Hematopoietic multipotent progenitor cell treated with erythropoietin and hydrocortisone succinate and interleukin-3 and kit ligand, for 15 days (in vitro differentiated cells): ENCODE measurements at places on chromosomes 16 and 17.

- no peak for DNase-seq
Measured at GRCh38 chr16:55204069-55204468, 119.9 kb upstream of the IRX6 start.

DNA sequence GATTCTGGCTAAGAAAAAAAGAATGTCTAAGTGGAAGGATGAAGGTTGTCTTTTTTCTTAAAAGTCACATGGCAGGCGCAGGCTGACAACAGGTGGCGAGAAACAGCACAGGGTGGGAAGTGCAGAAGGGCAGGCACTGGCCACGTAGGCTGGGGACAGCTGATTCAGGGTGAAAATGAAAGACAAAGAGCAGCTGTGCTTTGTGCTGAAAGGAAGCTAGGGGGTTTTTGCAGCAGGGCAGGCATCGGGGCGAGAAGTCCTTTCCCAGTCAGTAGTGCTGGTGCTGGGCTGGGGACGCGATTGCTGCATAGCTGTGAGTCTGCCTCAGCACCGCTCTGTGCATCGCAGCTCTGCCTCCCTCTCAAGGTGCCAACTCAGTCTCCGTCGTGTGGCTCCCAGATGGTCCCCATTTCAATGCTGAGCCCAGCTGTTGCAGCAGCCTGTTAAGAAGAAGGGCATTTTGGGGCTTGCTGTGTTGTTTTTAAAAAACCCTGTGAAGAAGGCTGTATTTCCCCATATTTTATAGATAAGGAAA, 183.1 kb upstream of the CCL2 start:
- DNase-seq, result no peak

DNA sequence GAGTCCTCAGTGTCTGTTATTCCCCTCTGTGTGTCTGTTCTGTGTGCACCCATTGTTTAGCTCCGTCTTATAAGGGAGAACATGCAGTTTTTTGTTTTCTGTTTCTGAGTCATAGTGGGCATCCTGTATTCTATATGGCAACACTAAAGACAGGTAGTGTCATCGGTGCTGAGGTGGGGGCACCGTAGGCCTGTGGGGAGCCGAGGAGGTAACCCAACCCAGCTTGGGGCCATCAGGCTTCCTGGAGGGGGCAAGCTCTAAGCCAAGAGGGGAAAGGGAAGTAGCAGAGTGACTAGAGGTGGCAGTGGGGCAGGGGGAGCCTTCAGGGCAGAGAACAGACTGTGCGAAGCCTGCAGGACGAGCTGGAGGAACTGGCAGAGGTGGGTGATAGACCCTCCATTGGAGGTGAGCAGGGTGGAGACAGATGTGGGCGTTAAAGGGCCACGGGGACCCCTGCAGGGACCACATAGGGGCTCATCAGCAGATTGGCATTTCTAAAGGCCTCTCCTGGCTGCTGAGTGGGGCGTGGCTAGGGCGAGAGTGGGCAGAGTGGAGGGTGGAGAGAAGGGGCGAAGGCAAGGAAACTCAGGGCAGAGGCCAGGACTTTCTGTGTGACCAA, 36.5 kb downstream of the CPNE2 start:
- DNase-seq, result no peak

DNA sequence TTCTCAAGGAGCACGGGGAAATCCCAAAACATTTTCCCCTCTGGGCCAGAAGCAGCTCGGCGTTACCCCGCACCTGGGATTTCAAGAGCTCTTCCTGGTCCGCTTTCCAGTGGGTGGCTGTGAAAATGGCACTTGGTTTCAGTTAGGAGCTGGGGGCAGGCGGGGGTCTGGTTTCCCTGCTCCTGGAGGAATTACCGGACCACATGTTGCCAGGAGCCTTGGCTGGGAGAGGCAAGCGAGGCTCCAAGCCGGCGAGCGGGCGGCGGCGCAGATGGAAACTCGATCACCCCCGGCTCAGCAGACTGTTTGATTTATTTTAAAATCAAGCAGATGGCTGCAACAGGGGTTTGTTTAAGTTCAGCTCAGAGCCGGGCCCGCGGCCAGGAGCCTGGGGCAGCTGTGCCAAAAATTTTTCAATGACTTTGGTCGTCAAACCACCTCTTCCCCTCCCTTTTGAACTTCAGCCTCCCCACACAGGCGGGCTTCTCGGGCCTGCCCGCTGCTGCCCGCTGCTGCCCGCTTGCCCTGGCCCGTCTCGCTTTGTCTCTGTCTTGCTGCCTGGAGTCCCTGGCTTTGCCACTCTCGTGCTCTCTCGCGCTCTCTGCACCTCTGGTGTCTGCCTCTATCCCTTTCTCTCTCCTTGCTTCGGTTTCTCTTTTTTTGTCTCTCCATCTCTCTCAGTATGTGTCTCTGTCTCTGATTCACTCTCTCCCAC, 108.0 kb upstream of the CIBAR2 start:
- no peak for DNase-seq

- DNase-seq, result no peak
Measured at GRCh38 chr16:87404764-87405625, 12.9 kb downstream of the MAP1LC3B start.

- no peak for DNase-seq
Measured at GRCh38 chr16:48629016-48629415, 19.0 kb upstream of the N4BP1 start.

DNA sequence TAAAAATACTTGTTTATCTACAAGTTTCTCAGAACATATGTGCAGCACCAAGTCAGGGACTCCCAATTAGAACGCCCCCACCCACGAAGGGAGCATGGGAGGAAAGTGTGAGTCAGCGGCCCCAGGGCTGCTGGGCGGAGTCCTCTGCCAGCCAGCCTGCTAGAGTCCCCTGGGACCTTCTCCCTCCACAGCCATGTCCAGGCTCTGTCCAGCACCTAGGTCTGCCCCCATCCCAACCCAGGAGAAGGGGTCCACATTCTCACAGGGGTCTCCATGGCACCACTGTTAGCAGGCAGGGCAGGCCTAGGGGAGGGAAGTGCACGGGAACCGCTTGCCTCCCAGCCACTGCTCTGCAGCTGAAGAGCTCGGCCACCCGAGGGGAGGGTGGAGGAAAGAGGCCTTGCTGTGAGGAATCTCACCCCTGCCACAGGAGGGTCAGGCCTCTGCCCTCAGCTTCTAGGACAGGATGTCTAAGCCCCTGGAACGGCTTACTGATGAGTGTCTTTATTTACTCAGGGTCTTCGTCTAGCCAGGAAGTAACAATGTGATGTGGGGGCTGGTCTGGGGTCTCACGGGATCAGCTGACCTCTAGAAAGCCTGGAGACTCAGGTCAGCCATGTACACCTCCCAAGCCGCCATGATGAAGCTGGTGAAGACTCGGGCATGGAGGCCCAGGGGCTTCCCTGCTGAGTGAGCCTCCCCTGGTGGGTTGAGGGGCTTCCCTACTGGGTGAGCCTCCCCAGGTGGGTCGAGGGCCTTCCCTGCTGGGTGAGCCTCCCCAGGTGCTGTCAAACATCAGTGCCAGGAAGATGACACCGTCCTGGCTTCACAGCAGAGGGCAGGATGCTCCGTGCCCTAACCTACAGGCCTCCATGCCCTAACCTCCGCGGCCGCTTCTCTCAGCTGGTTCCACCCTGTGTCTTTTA, 190.3 kb downstream of the RBFOX3 start:
- DNase-seq, result no peak

GRCh38 chr17:66548659-66549310, 246.4 kb downstream of the PRKCA start:
- no peak for DNase-seq

DNA sequence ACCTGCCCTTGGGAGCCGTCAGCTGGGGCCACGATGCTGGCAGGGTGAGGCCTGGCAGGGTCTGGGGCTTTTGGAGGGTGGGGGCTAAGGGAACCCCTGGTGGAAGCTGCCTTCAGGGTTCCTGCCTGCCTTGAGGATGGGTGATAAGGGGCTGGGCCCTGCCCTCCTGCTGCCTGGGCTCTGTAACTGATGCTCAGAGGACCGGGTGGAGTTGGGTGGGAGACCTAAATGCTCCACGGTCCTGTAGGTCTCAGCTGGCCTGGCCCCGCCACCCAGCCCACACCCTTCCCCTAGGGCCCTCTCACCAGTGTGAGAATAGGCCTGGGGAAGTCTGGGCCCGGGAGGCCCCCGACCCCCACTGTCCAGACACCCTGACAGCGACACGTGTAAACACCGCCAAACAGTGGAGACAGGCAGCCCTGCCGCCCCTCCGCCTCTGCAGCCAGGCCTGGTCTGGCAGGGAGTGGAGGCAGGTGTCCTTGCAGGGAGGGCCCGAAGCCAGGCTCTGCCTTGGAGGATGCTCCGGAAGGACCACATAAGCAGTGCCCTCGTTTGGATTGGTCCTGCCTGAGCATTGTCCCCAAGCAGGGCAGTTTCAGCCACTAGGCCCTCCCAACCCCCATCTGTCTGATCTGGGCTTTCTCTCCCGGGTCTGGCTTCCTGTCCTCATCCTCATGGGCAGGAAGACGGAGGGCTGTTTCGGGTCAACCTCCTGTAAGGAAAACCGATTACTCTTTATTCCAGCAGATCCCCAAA, 6.5 kb upstream of the BAHCC1 start:
- DNase-seq, result no peak

- DNase-seq, result peak; percentile 58
Measured at GRCh38 chr17:28904800-28905199, 1.9 kb upstream of the DHRS13 start.

DNA sequence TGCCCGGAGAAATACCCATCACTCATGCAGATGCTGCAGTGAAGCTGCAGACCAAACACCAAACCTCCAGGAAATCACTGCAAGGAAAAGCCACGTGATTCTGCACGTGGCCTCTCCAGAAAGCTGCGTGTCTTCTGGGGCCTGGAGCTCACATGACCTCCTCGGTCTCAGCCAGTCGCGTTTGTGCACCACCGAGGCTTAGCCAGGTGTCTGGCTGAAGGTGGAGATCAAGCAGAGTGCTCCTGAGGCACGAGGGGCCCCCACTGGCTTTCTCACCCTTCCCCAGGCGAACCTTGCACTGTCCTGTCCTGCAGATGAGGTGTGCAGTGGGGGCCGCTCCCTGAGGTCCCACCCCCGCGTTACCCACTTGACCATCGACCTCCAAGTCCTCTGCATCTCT, 257.3 kb downstream of the RBFOX3 start:
- no peak for DNase-seq

- no peak for DNase-seq
Measured at GRCh38 chr16:75193265-75193650, 13.7 kb downstream of the CTRB2 start.

DNA sequence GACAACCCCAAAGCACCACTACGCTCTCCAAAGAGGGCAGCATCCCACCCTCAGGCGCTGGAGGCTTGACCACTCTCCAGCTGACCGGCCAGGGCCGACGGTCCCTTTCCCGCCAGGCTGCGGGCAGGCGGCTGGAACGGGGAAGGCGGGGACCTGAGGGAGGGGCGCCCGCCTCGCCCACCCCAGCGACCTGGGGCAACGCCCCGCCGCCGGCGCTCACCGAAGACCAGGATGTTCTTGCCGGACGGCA, 431 bp downstream of the DYNC1LI2 start:
- no peak for DNase-seq

- no peak for DNase-seq
Measured at GRCh38 chr17:57035971-57036481, 49.0 kb upstream of the AKAP1 start.

GRCh38 chr16:8168016-8168415, 422.3 kb downstream of the TMEM114 start:
- DNase-seq, result no peak

DNA sequence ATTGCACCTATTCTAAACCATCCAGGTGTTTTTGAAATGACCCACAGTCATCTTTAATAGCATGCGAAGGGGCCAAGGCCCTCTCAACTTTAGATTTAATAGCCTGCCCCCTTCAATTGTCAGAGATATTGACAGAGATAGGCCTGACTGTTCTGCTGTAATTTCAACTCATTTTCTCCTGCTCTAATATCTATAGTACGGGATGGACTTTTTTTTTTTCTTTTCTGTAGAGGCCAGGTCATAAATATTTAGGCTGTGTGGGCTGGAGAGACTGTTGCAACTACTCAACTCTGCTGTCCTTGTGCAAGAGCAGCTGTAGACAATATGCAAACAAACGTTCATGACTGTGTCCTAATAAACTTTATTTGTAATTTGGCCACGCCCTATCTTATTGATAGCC, 24.7 kb upstream of the KRT20 start:
- no peak for DNase-seq

DNA sequence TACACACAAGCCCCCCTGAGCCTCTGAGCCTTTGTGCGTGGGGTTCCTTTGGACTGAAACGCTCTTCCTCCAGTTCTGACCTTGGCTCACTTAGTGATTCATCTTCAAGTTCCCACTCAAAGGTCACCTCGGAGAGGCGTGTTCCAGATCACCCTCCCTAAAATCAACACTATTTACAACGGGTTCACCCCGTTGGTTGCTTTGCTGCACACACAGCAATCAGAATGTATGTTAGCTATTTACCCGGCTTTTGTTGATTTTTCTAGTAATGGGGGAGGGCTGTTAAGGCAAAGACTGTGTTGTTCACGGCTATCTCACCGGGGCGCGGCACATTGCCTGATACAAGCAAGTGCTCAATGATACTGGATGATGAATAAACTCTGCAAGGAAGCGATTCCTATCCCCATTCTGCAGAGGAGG, 977 bp downstream of the NAGPA start:
- DNase-seq, result no peak

DNA sequence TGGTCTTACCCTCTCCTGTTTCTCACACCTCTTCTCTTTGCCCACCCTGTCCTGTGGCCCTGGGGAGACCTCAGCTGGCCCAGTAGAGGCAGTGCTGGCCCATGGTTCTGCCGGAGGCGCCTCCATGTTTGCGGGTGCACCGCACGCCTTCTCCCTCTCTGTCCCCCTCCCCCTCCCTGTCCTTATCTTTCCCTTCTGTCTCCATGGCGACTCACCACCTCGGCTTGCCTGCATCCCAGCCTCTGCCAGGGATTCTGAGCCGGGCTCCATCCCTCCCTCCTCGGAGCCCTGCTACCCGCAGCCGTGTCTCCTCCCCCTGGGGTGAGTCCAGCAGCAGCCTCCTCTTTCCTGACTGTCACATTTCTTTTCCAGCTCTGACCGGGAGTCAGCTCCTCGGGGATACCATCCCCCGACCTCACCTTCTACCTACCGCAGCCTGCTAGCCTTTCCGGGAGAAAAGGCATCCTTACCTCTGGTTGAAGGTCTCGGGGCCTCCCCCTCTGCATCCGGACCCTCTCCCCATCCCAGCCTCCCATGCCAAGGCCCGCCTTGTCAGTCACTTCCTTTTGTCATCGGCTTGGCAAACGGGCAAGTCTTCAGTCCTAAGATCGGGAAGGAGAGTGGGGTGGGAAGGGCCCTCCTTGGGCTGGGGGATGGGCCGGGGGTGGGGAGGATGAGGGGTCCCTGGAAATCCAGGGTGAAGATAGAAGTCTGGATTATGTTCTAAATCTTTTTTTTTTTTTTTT, at the start of gene RNF112:
Gene RNF112, plus strand, starts transcription at position 358 of the 746 bp plus-strand sequence. Its CDS starts 177 bp downstream, at position 535.
- no peak for DNase-seq

DNA sequence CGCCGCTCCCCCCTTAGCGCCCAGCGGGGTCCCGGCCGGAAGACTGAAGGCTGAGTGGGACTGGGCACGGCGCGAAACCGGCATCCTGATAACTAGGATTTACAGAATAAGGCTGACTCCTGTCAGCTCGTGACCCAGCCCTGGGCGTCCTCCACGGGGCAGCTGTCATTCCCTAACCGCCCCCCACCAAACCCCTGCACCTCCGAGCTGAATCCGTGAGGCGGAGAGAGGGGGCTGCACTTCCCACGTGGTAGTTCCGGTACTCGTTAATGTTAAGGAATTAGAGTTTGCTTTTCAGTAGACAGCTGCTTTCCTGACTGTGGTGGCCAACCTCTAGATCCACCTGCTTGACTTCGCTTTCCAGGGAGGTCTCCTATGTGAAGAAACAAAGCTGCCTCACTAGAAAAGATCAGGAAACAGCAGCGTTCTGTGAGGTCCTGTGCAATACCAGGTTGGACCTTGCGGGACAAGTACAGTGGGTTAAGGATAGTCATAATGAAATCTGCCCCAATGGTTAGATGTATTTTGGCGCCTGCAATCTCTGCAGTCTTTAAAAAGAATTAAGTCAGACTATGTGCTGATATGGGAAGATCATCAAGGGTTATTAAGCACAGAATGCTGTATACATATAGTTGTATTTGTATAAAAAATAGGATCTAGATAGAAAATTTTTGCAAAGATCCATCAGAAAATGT, 1.1 kb upstream of the WBP2 start:
- no peak for DNase-seq
